ENCODE measurements at places on chromosomes 1 and 21.

- no peak for DNase-seq
Observed at GRCh38 chr1:41341772-41342562, 19.3 kb upstream of the FOXO6 start.

DNA sequence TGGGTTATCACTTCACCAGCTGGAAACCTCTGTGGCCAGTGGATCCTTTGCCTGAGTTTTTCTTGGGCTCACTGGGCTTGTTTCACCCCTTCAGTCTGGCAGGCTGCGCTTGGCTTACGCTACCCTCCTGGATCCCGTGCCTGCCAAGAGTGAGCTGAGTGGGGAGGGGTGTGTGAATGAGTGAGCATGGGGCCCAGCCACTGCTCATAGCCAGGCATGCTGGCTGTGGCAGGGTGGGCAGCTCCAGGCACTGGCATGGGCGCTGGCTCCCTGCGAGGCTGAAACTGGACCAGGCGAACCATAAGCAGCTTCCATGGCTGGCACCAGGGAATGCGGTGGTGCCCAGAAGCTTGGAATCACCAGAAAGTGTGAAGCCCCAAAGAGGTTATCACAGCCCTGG, 19.8 kb upstream of the GBP3 start:
- no peak for DNase-seq

- DNase-seq = no peak
Observed at GRCh38 chr1:109341944-109342930, 35.4 kb upstream of the MYBPHL start.

DNA sequence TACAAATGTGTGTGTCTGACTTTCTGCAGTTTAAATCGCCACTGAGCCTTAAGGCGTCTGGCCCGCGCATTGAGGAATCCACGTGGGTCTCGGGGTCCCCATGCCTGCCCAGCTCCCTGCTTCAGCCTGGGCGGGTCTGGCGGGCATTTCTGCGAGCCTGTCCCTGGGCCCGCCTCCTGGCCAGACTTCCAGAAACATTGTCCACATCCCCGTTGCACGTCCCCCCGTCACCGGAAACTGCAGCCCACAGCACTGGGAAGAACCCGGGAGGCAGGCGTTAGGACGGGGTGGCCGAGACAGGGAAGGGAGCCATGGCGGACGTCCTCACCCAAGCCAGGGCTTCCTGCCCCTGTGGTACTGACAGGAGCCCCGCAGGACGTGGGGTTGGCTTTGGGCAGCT, 113.1 kb upstream of the COL6A1 start:
- DNase-seq = no peak

DNA sequence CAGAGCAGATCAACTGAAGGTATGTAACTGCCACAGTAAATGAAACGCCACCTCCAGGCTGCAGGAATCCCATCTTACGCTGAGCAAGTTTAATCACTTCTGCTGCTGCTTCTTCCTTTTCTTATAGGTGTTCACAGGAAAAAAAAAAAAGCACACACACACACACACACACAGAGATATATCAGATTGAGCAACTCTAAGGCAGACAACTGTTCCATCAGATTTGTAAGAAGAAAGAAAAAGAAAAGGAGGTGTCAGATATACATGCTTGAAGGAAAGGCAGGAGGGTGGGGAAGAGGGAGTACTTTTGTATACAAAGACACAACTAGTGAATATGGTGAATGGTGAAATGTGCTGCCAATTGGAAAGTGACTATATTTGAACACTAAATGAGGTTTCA, 28.6 kb downstream of the DSTYK start:
- DNase-seq = no peak

- DNase-seq = no peak
Observed at GRCh38 chr1:158285756-158286241, 3.9 kb upstream of the CD1C start.

DNA sequence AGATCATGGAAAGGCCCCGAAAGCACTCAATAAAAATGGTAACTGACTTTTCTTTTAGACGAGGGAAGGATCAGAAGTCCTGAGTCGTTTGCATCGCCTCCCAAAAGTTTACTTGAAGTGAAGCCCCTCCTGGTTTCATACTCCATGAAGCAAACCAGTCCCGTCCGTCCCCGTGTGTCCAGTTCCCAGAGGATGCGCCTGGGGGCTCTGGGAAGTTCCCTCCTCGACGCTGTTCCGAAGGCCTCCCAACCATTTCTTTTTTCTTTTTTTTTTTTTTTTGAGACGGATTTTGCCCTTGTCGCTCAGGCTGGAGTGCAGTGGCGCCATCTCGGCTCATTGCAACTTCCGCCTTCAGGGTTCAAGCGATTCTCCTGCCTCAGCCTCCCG, 661 bp upstream of the OSCP1 start:
- DNase-seq = no peak

- DNase-seq = no peak
Observed at GRCh38 chr21:25733859-25734653, 648 bp downstream of the ATP5PF start.

GRCh38 chr1:101051688-101052638, 26.4 kb upstream of the DPH5 start:
- DNase-seq = no peak

GRCh38 chr1:14733048-14733778, 134.7 kb downstream of the KAZN start:
- DNase-seq = no peak

GRCh38 chr1:20248971-20249612, 41.6 kb upstream of the VWA5B1 start:
- no peak for DNase-seq

- DNase-seq = peak; percentile 7
Observed at GRCh38 chr1:186605762-186606350, 74.4 kb downstream of the PTGS2 start.

GRCh38 chr1:180498594-180498993, 3.8 kb downstream of the ACBD6 start:
- DNase-seq = no peak

DNA sequence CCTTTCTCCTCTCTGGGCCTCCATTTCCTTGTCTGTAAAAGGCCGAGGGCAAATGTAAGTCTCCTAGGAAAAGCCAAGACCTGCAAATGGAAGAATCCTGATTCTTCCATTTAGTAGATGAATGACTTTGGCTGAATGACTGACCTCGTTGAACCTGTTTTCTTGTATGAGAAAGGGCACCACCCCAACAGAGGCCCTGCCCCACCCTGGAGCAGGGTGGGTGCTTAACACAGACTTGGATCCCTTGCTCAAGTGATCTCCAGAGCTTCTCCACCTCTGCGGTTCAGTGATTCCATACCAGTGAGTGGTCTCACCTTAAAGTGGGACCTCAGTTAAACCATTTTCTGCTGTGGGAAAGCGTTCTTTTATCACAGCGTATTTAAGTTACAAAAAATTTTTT, 39.0 kb upstream of the GUCA2B start:
- no peak for DNase-seq

DNA sequence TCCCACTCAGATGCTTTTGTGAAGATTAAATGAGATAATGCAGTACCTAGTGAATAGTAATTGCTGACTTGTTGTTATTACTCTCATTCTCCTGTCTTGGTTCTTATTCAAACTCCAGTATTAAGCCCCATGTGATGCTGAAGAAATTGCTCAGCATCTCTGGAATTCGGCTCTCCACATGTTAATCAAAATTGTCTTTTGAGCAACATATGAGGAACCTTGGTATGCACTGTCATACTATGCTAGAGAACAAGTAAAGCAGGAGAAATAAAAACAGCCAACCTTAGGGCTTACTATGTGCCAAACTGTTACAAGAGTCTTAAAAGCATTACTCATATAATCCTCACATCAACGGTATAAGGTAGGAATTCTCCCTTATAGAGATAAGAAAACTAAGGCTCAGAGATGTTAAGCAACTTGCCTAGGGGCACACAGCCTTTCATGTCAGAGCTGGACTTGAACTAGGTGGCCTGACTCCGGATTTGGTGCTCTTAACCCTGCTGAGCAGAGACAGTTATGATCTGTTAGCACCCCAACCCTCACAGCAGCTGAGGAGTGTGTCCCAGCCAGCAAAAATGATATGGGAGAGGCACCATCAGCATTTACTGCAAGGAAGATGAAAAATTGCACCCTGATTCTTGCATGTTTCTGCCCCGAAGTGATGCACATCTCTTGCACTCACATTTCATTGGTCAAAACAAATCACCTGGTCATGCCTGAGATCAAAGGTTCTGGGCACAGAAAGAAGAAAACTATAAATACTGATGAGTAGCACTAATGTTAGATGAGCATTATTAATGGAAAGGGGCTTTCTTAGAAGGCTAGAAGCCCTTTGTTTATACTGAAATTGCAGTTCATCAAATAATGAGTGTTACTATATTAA, 102.3 kb downstream of the OMA1 start:
- DNase-seq = no peak

DNA sequence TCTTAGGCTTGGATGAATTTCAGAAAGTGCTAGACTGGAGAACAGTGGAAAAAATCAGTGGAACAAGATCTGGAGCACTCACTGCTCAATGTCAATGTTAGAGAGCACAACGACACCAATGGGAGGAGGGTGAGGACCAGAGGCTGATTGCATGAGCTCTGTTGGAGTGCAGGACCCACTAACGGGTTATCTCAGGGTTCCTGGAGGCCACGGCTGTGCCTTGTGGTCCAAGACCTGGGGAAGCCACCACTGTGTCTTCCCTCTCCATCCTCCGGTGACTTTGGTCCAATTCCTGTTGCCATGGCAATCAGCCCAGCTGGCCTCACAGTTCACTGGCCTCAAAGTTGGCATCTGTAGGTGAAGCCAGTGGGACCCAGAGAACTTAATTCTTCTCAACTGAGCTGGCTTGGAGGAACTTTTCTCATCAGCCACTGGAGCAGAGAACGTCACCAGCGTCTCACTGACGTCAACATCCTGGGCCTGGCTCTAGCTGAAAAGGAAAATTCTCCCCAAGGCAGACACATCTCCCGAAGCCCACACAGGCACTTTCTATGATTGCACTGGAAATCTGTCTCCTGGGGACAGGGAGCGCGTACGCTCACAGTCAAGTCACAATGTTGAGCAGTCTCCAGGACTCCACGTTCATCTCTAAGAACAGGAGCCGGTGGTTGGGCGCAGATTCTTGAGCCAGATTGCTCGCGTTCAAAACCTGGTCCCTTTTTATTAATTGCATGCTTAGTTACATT, 21.9 kb upstream of the GPR157 start:
- DNase-seq = no peak

DNA sequence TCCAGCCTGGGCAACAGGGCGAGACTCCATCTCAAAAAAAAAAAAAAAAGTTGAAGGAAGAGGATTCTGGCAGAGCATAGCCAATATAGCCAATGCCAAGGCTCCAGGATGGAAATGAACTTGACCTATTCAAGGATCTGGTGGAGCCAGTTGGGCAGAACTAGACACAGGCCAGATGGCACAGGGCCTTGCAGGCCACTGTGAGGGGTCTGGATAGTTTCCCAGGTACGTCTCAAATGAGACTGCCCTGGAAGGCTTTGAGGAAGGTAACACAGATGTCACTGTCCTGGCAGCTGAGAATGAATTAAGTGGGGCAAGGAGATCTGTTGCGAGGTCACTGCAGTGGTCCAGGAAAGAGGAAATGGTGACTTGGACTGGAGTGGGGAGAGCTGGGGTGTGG, 12.0 kb upstream of the ARHGEF19 start:
- DNase-seq = no peak

DNA sequence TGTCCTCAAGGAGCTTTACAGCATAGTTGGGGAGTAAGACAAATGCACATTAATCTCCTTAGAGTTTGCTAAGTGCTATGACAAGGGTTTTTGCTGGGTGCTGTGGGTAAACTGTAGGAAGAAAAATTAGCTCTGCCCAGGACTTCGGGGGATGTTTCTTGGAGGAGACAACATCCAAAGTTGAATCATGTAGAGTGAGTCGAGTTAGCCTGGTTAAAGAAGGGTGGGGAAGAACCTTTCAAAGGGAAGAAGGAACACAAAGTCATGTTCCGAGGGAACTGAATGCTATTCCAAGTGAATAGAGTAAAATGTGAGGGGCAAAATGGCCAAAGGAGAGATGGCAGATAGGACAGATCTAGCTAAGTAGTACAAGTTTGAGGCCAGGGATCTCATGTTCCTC, 17.1 kb downstream of the SPRTN start:
- no peak for DNase-seq

DNA sequence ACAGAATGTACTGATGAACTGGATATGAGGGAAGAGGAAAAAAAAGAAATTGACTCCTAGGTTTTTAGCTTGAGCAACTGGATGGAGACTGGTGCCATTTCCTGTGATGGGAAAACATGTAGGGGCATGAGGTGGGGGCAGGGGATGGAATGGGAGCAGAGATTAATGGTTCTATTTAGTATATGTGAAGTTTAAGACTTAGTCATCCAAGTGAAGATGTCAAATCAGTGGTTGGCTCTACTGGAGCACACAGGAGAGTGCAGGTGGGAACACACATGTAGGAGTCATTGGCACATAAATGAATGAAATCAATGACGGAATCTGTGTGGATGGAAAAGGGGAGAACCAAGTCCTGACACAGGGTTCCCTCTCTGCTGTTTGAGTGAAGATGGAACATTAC, 224.4 kb upstream of the COA6 start:
- no peak for DNase-seq

DNA sequence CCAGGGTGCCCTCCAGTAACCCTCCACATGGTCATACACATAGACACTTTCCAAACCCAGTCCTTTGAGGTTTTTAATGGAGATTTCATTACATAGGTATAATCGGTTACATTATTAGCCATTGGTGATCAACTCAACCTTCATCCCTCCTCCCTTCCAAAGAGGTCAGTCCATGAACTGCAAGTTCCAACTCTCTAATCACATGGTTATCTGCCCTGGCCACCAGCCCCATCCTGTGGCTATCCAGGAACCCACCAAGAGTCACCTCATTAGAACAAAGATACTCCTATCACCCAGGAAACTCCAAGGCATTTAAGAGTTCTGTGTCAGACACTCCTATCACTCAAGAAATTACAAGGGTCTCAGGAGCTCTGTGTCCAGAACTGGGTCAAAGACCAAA, 12.2 kb downstream of the ATP1A4 start:
- no peak for DNase-seq

DNA sequence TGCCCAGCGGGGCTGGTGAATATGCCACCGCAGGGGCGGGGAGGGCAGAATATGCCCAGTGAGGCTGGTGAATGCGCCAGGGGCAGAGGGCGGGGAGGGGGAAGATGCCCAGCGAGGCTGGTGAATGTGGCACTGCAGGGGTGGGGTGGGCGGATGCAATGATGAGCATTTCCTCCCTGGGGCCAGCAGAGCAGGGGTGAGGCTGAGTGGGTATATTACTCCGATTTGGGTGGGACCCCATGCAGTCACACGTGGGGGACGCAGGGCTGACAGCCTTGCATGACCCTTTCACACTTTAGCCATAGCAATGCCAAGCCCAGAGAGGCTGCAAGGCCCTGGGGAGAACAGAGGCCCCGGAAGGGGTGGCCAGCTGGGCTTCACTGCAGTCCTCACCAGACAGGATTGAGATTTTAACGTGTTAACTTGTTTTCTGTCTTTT, 9.3 kb upstream of the SLX9 start:
- peak; percentile 30 for DNase-seq

DNA sequence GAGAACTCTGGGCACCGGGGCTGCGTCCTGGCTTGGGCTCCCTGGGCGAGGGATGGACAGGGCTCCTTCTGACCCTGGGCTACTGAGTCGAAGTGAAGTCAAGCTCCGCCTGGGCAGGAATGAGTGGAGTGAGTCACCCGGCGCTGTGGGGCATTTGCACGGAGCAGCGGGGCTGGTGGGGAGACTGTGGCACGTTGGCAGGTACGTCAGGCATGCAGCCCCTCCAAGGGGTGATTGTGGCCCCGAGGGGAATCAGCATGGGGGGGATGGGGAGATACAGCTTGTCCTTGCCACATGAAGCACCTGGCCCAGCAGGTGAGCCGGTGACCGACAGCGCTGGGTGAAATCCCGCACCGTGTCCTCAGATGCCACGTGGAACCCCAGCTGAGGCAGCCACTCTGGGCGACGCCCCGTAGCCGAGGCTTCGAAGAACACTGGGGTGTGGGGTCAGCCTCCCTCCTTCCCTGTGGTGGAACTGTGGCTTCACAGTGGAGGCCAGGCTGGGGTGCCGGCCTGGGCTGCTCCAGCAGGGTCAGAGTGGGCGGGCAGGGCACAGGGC, 62.3 kb downstream of the COL18A1 start:
- no peak for DNase-seq

Measured in stimulated activated naive CD4-positive, alpha-beta T cell (primary cell).